ENCODE measurements at places on chromosomes 2 and 18.

DNA sequence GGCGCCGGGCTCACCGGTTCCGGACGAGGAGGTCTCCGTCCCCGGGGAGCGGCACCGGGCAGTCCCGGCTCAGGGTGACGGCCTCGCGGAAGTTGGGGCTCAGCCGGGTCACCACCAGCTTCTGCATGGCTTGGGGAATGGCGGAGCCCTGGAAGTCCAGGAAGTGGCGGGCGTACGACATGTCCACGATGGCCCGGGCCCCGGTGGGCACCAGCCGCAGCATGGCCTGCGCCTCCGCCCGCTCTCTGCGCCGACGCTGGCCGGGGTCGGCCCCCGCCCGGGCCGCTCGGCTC is 157 bp downstream of the PTGR3 start:
- DNase-seq = no peak

- no peak for DNase-seq
Observed at GRCh38 chr2:232484628-232485347, 2.8 kb downstream of the ECEL1 start.

- DNase-seq = no peak
Observed at GRCh38 chr2:138323382-138324067, 178.0 kb upstream of the SPOPL start.

GRCh38 chr2:20110383-20110782 is 59.0 kb upstream of the LAPTM4A start:
- no peak for DNase-seq

DNA sequence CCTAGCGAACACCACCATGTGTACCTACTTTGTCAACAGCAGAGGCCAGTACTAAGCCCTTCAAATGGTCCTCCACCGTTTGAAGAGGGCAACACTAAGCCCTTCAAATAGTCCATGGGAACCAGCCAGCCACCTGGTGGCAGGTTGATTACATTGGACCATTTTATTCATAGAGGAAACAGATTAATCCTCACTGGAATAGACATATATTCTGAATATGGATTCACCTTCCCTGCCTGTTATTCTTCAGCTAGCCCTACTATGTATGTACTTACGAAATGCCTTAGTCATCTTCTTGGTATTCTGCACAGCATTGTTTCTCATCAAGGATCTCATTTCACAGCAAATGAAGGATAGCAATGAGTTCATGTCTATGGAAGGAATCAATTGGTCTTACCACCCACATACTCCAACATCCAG is 10.0 kb upstream of the ZNF396 start:
- peak; percentile 11 for DNase-seq

DNA sequence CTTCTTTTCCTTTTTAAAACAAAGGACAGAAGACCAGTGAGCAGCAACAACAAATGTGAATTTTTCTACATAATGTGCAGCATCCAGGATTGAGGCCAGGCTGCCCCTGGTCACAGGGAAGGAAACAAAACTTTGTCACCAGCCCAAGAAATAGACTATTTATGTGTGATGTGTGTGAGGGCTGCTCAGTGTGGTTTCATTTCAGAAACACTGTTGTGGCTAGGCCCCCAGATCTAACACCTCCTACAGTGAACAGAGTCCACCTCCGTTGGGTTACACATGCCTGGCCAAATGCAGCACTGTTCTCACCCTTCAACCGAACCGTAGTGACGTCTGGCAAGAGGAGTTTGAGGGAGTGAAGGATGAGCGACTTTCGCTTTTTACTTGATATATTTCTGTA is 146.3 kb upstream of the RIOK3 start:
- peak; percentile 46 for DNase-seq

- DNase-seq = no peak
Observed at GRCh38 chr2:223076573-223076972, 24.6 kb downstream of the KCNE4 start.

- DNase-seq = peak; percentile 10
Observed at GRCh38 chr2:16653799-16654198, 11.8 kb downstream of the CYRIA start.

DNA sequence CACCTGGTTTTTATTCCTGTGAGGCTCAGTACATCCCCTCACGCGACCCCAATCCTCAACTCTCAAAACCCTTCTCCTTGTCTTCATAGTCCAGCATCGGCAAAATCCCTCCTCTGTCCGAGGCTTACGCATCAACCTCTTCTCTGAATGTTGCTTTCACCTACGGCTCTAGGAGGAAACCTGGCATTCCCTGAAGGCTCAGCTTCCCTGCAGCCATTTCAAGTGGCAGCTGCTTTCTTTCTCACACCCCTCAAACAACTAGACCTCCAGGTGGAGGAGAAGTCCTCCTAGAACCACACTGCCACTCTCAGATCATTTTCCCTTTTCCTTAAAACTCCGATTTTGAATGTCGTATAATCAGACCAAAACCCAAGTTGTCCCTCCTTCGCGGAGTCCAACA is 114.2 kb downstream of the DTNB start:
- DNase-seq = no peak

- no peak for DNase-seq
Observed at GRCh38 chr2:160246356-160246755, 46.3 kb upstream of the ITGB6 start.

- peak; percentile 47 for DNase-seq
Observed at GRCh38 chr2:127049927-127050802, 56.8 kb downstream of the BIN1 start.

DNA sequence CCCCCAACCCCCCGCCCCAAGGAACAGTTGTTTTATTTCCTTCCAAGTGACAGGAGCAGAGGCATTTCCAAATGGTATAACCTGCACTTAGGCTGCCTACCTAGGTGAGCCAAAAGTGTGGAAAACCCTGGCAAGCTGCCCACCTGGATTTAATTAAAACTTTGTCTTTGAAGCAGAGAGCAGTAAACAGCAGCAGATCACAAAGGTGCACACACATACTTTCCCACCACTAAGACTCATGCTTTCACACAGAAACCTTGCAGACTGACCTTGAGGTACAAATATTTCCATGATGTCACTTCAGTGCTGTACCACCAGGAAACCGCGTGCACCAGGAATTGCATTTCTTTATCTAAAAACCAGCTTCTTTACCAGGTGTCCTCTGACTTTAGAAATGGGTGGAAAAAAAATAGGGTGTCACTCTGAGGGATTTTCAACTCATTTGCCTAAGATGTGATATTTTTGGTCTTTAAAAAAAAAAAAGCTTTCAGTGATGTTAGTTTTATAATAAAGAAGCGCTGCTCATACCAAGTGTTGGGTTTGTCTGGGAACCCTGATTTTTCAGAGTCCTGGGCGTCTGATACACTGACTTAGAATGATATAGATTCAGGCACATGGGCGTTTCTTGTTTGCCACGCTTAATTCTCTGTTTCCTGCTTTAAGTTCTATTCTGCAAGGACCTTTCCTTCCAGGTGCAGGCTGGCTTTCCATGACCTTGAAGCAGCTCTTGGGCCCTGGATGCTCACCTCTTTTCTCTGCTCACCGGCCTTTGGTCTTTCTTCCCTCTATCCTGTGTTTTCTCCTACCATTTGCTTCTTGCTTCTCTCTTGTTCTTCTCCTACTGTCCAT is 70.7 kb upstream of the BCL2L11 start:
- no peak for DNase-seq

DNA sequence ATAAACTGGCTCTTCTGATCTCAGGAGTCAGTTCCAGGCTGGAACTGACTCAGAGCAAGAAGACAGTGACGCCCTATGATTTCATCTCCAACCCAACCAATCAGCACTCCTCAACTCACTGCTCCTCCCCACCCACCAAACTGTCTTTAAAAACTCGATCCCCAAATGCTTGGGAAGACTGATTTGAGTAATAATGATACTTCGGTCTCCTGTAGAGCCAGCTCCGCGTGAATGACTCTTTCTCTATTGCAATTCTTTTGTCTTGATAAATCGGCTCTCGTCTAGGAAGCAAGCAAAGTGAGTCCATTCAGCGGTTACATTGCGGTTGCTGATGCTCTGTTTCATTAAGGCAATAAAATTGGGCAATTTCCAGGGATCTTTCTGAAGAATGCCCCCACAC is 1025.3 kb upstream of the CNTNAP5 start:
- no peak for DNase-seq

Data from CD4-positive, alpha-beta T cell treated with Interleukin-17A for 1 hour (primary cell).